ENCODE measurements at places on chromosomes 12 and 14.

- DNase-seq, result no peak
These were observed 19.2 kb downstream of the MTHFD1 start for GRCh38 chr14:64407329-64407728.

- peak; percentile 74 for DNase-seq
These were observed 54.5 kb downstream of the VCPKMT start for GRCh38 chr14:50061664-50062437.

DNA sequence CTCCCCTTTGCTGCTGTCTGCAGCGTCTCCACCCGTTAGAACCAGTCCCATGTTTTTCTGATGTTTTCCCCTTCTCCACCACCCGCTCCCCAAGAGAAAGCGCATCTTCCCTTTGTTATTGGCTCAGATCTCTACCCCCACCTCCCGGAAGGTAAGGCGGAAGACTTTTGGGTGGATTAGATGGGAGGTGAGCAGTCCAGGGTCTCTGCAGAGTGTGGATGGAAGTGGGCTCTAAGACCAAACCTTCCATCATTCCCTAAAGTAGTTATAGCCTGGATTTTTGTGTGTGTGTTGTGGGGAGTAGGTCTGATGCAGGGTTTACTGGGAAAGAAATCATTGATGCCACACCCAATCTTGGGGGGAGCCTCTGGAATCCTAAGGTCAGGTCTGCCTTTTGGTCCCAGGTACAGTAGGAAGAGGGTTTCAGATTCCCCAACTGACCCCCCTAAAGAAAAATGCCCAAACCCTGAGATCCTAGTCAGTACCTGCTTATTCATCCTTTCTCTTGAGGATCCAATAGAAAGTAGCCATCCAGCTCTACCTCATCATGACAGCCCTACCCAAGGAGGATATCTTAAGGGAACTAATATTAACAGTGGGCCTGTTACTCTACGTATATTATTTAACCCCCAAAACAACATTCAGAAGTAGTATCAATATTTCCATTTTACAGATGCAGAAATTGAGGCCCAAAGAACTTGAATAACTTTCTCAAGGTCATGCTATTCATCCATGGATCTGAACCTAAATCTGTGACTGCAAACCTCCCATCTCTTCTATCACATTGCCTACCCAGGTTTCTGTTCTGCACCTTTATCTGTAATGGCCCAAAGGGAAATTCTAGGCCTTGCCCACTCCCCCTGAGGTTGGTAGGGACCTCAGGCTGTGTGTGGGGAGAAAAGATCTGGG lies 1.1 kb downstream of the KIF5A start:
- no peak for DNase-seq

DNA sequence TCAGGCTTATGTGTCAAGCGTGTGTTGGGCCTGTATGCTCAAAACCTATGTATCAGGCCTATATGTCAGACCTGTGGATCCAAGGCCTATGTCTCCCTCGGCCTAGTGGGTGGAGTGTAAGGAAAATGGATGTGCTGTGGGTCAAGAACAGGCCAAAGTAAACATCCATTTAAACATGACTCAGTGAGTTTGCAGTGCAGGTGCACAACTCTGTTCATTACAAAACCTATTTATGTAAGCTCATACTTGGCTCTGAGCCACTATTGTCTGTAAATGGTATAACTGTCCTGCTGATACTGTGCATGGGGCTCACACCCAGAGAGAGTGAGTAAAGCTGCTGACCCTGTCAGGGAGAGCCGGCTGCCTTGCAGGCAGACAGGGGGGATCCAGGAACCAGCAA lies 249.7 kb upstream of the AVPR1A start:
- no peak for DNase-seq

- no peak for DNase-seq
These were observed 145.3 kb downstream of the EGLN3 start for GRCh38 chr14:33805593-33805992.

DNA sequence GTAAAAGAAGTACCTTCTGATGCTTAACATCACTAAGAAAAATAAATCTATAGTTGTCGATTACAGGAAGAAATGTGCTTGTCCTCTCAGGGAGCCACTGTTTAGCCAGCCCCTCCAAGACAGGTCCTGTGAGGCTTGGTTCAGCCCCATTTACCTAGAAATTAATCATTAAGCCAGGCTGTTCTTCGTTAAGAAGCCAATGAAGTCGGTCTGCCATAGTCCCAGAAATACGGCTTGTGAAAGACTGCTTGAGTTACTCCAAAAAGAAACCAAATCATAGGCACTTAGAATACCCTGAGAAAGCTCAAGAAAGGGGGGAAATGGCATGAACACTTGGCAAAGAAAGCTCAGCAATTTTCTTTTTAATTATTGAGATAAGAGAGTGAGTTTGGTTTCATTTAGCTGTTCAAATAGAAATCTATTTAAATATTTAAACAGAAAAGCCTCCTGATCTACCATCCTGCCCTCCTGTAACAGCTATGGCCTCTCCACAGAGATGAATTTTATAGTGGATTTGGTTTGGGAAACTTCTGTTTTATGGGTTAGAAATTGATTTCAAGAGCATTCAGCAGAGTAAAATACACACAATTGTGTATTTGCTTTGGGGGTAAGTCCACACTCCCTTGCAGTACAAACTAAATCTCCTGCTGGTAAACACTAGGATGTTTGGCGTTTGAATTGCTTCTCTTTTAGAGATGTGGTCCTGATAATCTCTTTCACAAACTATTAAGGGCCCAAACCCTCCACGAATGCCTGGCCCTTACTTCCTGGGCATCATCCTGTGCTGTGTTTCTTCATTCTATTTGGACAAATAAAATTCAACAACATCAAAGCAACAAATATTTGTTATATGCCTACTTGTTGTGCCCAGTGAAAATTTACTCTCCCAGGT lies 234.4 kb downstream of the SEC23A start:
- DNase-seq, result no peak

DNA sequence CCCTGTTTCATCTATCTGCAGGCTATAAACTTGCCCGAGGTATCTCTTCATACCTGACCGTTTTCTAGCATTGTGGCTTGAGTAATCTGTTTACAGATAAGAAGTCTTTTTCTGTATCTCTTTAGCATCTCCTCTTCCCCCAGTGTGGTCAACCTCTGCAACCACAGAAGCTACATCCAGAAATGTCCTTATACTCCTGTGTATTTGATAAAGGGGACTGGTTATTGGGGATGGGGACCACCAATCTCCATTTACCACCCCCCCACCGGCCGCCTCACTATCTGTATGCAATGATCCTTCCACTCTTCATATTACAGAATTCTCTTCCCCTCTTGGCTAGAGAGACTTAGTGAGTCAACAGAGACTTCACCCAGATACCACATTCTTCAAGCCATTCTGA lies 3.4 kb upstream of the RPAP3 start:
- no peak for DNase-seq

DNA sequence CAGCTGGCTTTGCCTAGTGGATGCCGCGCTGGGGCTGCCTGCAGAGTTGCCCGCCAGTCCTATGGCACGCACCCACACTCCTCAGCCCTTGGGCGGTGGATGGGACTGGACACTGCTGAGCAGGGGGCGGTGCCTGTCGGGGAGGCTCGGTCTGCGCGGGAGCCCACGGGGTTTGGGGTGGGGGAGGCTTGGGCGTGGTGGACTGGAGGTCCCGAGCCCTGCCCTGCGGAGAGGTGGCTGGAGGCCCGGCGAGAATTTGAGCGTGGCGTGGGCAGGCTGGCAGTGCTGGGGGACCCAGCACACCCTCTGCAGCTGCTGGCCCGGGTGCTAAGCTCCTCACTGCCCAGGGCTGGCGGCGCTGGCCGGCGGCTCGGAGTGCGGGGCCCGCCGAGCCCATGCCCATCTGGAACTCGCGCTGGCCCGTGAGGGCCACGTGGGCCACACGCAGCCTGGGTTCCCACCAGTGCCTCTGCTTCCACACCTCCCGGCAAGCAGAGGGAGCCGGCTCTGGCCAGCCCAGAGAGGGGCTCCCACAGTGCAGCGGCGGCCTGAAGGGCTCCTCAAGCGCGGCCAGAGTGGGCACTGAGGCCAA lies 68.1 kb downstream of the ETNK1 start:
- no peak for DNase-seq

DNA sequence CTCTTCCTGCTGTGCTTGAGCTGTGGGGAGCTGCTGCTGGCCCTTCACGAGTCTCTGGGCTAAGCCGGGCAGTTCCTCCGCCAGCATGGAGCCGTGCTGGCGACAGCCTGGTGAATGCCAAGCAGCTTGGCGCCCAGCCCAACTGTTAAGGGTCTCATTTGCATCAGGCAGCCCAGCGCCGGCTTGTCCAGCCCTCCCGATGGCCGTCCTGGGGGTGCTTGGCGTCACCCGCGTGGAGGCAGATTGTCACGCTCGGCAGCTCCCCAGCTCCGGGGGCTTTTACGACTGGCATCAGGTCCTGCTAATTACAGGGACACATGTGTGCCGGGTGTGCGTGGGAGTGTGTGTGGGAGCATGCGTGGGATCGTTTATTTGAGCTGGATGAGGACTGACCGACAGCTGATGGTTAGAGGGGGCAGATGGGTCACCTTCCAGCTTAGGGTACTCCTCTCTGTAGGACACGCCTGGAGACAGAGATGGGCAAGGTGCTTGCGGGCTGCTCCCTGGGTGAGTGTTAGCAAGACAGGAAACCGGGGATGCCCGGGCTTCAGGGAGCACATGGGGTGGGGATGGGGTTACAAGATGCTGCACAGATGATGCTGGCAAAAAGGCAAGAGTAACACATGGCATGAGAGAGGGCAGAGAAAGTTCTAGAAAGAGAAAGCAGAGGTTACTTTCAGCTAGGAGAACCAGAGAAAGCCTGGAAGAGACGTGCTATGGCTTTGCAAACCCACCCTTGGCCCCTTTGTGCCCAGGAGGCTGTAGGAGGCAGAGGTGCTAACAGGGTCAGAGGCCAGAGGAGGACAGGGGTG lies 64.1 kb downstream of the KIF26A start:
- DNase-seq, result no peak

- no peak for DNase-seq
These were observed 41.3 kb downstream of the STK38L start for GRCh38 chr12:27285403-27285802.

DNA sequence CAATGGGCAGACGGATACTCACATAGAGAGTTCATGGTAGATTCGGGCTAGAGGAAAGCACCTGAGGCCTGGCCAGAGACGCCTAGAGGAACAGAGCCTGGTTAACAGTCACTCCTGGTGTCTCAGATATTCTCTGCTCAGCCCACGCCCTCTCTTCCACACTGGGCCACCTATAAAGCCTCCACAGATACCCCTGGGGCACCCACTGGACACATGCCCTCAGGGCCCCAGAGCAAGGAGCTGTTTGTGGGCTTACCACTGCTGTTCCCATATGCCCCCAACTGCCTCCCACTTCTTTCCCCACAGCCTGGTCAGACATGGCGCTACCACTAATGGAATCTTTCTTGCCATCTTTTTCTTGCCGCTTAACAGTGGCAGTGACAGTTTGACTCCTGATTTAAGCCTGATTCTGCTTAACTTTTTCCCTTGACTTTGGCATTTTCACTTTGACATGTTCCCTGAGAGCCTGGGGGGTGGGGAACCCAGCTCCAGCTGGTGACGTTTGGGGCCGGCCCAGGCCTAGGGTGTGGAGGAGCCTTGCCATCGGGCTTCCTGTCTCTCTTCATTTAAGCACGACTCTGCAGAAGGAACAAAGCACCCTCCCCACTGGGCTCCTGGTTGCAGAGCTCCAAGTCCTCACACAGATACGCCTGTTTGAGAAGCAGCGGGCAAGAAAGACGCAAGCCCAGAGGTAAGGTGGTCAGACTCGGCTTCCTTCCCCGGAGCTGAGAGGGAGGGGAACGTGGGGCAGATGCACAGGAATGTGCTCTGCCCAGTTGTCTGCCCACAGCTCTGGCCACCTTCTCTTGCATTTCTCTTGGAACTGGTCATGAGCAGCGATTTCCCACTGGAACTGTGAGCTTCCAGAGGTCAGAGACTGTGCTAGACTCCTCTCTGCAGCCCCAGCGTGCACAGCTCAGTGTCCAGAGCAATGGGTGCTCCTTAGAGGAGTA lies at the start of gene CD4:
TSS of gene CD4 (plus strand) at position 557 of the 953 bp plus-strand sequence. CDS start 10,611 bp downstream, outside the sequence.
- DNase-seq, result no peak

Data from effector memory CD8-positive, alpha-beta T cell (primary cell).